ENCODE measurements at places on chromosomes 3 and 15. TPM values are rescaled to one million over a fixed set of nuclear protein-coding genes. Genes with fewer than 3 reads are reported as not detected.

The TMEM212 gene
- not detected for total RNA-seq

The ILDR1 gene
- total RNA-seq: 0.55 TPM

The CACNA1D gene
- total RNA-seq: not detected

The THPO gene
- total RNA-seq: not detected

The ADIPOQ gene
- not detected for total RNA-seq
